T-helper 2 cell (primary cell): ENCODE measurements at places on chromosomes 3 and 15.

GRCh38 chr3:18189282-18190050, 235.7 kb downstream of the SATB1 start:
- DNase-seq = no peak

DNA sequence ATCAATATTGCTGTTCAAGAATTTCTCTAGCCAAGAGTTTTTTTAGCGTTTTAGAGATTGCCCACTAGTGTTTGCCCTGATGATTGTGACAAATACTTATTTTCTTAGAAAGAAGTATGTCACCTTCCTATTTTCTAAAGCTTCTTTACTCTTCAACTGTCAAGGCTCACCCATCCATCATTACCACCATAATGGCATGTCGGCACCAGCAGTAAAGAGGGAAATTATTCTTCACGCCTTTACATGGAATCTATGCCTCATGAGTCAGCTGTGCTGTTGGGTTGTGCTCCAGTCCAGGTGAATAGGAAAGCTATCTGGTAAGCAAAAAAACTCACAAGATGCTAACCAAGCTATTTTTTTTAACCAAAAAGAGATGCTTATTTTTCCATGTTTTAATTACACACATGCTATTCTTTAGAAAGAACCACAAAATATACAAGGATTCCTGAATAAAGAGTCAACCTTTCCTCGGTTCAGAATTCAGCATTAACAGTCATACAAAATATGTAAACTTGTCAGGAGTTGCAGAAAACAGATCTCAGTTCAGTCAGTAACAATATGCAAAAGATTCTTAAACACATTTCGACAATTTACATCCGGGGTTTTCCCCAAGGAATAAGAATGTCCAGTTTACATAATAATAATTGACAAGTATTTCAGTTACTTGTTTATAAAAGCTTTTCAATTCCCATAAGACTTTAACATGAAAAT, 128.0 kb downstream of the ATP8B4 start:
- no peak for DNase-seq

- DNase-seq = no peak
Measured at GRCh38 chr3:32842531-32842931, 24.7 kb downstream of the TRIM71 start.

DNA sequence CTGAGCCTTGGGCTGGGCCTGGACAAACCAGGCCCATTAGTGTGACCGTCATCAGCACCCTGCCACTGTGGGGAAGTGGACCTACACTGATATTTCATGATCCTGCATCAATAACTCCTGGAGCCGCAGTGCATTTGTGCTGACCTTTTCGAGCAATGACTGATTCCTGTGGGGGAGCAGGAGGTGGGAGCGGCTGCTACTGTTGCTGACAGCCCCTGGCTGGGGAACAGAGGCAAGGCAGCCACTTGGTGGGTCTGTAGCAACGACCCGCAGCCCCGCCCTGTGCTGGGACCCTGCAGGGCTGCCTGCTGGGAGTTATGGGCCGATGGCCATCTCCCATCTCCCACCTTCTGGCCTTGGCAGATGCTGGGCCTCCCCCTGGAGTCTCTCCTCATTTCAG, 42.1 kb downstream of the CCDC33 start:
- DNase-seq = no peak

DNA sequence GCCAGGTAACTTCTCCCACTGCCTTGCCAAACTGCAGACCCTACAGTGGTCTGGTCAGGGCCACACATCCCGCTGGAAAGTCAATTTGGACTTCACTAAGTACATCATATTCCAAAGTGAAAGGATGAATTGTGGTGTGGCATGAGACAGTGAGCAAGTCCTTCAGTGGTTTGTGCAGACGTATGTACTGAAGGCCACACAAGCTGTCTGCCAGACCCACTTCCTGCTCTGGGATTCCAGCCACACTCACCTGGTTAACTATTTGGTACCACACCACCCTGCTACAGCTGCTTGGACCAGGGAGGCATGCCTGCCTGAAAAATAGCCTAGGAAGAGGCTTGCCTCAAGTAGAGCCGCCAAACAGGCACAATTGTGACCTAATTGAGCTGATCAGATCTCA, 94.1 kb upstream of the STRIT1 start:
- no peak for DNase-seq

- no peak for DNase-seq
Measured at GRCh38 chr15:43410572-43411214, 39.8 kb downstream of the TUBGCP4 start.

GRCh38 chr3:128610451-128611070, 40.1 kb downstream of the RPN1 start:
- DNase-seq = no peak

DNA sequence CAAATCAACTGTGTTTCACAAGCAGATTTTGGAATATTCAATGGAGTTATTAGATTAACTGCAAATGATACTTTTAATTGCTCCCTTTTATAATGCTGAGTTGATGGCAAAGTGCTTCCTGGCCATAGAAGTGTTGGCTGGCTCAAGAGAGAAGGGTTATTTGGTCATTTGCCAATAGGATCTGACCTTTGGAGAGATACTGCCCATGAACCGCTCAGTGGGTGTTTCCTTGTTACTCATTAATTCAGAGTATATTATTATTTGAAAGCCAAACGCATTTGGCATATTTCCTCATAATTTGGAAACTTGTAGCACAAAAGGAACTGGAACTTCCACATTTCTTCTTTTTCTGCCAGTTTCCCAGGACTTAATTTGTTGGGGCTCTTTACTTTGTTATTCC, 234.7 kb downstream of the CDIN1 start:
- no peak for DNase-seq

DNA sequence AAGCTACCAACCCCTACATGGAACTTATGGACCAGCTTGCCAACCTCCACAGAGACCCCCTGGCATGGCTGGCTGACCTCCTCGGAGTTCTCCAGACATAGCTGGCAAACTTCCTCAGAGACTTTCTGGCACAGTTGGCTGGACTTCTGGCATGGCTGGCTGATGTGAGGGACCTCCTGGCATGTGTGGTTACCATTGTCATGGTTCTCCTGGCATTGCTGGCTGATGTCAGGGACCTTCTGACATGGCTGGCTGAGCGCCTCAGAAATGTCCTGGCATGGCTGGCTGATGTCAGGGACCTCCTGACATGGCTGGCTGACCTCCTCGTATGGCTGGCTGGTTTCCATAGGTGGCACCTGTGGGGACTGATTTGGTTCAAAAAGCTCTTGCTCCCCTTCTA, 17.5 kb downstream of the MAP1A start:
- DNase-seq = no peak

GRCh38 chr3:182303169-182303568, 490.1 kb upstream of the ATP11B start:
- no peak for DNase-seq

DNA sequence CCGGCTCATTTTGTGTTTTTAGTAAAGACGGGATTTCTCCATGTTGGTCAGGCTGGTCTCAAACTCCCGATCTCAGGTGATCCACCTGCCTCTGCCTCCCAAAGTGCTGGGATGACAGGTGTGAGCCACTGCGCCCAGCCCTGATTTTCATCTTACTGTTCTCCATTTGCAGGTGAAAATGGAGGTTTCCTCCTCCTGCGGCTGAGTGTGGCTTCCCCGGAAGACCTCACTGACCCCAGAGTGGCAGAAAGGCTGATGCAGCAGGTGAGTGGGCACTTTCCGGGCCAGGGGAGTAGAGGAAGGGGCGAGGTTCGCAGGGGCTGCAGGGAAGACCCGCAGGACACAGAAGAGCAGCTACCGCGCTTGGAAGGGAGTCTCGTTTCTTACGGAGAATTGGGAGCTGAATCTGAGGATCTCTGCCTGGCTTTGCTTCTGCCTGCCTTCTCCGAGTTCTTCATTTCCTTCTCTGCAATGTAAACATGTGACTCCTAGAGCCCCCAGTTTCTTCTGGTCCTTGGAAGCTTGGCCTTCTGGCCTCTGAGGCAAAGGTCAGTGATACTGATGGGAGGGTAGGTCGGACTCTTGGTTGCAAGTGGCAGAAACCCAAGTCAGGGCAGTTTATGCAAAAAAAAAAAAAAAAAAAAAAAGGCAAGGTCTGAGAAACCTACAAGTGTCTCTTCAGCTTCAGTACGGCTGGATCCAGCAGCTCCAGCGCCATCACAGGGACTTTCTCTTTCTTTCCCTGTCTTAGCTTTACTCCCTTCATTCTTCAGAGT, 8.9 kb downstream of the MUC20 start:
- no peak for DNase-seq

GRCh38 chr3:14587740-14588360, 47.7 kb upstream of the GRIP2 start:
- DNase-seq = no peak

- no peak for DNase-seq
Measured at GRCh38 chr3:15576475-15576874, 24.9 kb downstream of the HACL1 start.

DNA sequence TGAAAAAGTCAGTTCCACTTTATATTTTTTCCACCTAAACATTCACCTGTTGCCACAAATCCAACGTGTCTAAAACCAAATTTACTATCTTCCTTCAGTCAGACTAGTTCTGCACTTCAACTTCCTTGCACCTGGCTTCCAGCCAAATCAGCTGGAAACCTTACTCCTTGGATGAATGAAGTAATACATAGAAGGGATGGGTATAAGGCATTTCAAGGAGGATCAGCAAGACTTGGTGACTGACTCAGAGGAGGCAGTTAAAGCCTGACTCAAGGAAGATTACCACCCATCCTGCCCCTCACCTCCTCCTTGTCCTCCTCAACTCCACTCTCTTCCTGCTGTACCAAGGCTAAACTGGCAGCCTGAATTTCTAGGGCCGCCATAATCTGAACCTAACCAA, 37.1 kb downstream of the QTRT2 start:
- no peak for DNase-seq

- DNase-seq = no peak
Measured at GRCh38 chr15:69597061-69597592, 144.5 kb downstream of the RPLP1 start.

DNA sequence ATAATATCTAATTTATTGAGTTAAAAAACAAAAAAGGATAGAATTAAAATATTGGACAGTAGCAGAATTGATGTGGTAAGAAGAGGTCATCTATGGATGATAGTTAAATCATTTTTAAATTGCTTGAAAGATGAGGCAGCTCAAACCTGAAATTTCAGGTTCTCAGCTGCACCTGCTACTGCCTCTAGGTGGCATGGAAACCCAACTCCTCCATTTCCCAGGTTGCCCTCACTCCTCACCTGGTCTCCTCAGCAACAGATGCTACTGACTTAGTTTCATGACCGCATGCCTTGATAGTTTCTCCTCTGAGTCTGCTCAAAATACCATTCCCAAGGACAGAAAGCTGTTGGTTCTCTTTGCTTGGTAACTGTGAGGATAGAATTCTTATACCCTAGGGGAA, 148.1 kb downstream of the ABHD5 start:
- no peak for DNase-seq

GRCh38 chr3:54736459-54736858, 191.4 kb downstream of the LRTM1 start:
- no peak for DNase-seq

DNA sequence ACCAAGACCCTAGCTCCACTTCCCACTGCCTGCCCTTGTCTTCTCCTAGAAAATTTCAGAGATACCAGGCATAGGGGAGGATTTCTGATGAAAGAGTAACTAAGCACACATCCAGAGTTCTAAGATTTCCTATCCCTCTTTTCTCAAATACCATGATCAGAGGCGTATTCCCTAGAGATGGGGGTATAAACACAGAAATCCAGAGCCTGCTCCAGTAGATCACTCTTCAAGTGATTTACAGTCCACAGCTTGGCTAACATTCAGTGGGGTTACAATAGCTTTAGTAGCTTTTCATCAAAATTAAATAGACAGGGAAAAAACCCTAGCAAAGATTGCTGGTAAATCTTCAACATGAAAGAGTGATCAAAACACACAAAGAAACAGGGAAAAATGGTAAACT, 800.7 kb upstream of the GRM7 start:
- DNase-seq = no peak
